ENCODE measurements at places on chromosomes 12 and 14.

GRCh38 chr14:98181768-98182167 is 1090.2 kb downstream of the BCL11B start:
- DNase-seq: no peak

- DNase-seq: no peak
These were observed 14.8 kb downstream of the PTPN11 start for GRCh38 chr12:112433551-112433950.

DNA sequence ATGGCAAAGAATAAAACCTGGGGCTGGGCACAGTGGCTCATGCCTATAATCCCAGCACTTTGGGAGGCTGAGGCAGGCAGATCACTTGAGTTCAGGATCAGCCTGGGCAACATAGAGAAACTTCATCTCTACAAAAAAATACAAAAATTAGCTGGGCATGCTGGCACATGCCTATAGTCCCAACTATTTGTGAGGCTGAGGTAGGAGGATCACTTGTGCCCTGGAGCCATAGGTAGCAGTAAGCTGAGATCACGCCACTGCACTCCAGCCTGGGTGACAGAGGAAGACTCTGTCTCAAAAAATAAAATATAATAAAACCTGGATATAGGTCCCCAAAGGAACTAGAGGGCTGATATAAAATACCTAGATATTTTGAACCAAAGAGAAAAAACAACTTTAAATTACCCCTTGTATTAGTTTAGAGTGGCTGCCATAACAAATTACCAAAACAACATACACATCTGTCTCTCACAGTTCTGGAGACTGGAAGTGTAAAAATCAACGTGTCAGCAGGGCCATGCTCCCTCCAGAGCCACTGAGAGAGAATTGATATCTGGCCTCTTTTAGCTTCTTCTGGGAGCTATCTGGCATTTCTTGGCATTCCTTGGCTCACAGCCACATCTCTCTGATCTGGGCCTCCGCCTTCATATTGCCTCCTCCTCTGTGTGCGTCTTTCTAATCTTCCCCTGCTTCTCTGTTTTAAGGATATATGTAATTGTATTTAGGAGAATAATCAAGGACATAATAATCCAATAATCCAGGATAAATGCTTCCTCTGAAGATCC is 47.9 kb upstream of the ATF7IP start:
- DNase-seq: no peak

DNA sequence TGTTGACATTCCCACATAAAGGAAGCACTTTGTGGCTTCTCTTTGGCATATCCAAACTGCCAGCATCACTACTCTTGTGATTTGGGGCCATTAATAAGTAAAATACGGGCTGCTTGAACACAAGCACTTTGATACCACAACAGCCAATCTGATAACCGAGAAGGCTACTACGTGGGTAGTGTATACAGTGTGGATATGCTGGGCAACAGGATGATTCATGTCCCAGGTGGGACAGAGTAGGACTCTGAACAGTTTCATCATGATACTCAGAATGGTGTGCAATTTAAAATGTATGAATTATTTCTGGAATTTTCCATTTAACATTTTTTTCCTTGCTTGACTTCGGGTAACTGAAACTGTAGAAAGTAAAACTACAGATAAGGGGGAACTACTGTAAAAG is 225.0 kb upstream of the DDHD1 start:
- no peak for DNase-seq

DNA sequence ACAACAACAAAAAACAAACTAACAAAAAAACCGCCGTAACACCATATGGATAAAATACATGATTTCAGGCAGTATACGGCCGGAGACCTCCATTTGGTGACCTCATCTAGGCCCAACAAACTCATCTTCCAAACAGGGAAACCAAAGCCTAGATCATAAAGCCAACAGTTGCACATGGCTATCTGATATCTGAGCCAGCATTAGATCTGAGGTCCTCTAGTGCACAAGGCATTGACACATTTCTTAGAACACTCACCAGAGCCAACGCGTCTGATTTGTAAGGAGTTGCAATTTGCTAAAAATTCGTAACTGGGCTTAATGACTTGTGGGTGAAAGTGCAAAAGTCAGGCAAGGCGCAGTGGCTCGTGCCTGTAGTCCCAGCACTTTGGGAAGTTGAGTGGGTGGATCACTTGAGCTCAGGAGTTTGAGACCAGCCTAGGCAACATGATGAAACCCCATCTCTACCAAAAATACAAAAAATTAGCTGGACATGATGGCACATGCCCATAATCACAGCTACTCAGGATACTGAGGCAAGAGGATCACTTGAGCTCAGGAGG is 42.0 kb upstream of the NUDT4 start:
- DNase-seq: no peak

DNA sequence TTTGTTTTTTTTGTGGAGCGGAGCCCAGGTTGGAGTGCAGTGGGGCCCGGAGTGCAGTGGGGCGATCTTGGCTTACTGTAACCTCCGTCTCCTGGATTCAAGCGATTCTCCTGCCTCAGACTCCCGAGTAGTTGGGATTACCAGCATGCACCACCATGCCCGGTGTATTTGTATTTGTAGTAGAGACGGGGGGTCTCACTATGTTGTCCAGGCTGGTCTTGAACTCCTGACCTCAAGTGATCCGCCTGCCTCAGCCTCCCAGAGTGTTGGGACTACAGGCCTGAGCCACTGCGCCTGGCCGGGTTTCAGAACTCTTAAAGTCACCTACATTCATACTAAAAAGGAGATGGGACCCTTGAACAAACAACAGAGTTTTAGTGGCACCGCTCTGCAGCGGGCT is 52.7 kb downstream of the KRT80 start:
- no peak for DNase-seq

DNA sequence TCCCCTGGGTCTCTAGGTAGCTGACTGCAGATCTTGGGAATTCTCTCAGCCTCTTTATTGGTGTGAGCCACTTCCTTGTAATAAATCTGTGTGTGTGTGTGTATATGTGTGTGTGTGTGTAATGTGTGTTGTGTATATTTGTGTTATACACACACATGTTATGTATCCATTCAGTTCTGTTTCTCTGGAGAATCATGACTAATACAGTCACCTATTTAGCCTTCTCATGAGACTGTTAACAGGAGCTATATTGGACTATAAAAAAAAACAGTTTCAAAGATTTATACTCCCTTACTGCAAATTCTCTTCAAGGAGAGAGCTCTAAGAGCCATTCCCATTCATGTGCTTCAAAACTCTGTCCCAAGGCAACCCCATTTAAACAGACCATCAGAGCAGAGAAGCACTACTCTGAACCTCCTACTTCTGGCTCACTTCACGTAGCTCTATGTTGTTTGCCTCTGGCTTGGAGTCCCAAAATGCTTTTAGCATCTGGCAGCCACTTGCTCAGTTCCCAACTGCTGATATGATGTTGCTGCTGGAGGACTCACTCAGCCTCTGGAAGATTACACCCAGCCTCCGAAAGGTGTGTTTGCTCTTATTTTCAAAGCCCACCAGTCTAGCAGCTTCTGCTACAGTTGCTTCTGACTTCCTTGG is 48.7 kb upstream of the KITLG start:
- no peak for DNase-seq

DNA sequence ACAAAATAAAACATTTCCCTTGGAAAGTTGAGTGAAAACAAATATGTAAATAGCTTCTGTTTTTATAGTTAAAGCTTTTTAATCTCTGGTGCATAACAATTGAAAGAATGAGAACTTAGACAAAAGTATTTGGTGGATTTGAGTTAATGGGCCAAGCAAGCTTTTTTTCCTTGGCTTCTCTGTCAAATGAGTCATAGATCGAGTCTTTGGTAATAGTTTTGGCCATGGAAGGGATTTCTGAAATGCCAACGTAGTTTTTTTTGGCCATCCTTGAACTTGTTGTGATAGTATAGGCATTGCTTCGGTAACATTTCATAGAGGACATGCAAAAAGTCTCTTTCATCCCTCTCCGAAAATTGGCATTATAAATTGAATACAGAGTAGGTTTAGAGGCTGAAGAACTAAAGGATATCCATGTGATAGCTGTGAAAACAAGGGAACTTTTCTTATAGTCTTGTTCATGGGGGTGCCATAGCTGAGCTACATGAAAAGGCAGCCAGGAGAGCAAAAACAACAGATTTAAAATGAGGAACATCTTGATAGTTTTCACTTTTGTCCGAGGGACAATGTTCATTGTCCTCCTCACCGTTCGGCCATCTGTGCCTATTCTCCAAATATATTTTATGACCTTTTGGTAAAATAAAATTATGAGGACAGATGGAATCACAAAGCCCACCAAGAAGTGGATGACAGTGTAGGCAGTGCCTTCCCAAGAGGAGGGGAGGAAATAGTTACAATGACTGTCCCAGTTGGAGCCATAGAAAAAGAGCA is 34.7 kb downstream of the GPR19 start:
- no peak for DNase-seq

GRCh38 chr12:5051913-5052312 is 8.2 kb downstream of the KCNA5 start:
- DNase-seq: no peak

GRCh38 chr14:63193236-63193635 is 11.0 kb upstream of the RHOJ start:
- no peak for DNase-seq

- DNase-seq: no peak
These were observed 269.2 kb downstream of the ALG10 start for GRCh38 chr12:34291426-34291901.

DNA sequence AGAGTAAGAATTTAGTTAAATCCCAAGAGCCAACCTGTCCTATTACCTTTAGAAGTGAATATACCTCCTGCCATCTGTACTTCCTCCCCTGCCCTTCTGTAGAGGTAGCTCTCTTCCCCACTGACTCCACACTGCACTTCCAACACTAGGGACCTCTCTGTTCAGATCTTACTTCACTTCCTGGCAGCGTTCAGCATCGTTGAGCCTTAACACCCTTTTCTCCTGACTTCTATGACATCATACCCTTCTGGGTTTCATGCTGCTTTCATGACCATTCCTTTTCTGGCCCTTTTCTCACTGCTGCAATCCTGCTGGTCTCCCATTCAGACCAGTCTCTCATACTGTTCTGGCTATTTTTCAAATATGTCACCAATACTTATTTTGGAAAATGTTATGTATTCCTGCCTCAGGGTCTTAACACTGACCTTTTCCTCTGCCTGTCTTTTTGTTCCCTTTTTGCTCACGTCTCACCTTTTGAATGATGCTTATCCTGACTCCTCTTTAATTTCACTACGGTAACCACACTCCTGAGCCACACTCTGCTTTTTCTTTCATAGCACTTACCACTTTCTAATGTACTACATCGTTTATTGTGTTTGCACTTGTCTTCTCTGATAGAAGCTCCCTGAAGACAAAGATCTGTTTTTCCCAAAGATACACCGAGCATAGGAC is 67.6 kb downstream of the PLEKHA5 start:
- DNase-seq: no peak

Measured in activated CD4-positive, alpha-beta T cell treated with anti-CD3 and anti-CD28 coated beads, Interleukin-2, Interleukin-4, amounts not matched to agents 100 ng/mL and 50 ng/mL, durations not matched to agents 16 hours and 8 hours (primary cell).